ENCODE measurements at places on chromosomes 1 and 21. TPM values are rescaled to one million over a fixed set of nuclear protein-coding genes. Genes with fewer than 3 reads are reported as not detected.

CD1E gene
- total RNA-seq: not detected

THRAP3 gene
- 124 TPM for total RNA-seq

PTCH2 gene
- 1.1 TPM for total RNA-seq

MMP23B gene
- 4.2 TPM for total RNA-seq

Data from naive thymus-derived CD4-positive, alpha-beta T cell (primary cell).